ENCODE measurements at places on chromosomes 5 and 9.

DNA sequence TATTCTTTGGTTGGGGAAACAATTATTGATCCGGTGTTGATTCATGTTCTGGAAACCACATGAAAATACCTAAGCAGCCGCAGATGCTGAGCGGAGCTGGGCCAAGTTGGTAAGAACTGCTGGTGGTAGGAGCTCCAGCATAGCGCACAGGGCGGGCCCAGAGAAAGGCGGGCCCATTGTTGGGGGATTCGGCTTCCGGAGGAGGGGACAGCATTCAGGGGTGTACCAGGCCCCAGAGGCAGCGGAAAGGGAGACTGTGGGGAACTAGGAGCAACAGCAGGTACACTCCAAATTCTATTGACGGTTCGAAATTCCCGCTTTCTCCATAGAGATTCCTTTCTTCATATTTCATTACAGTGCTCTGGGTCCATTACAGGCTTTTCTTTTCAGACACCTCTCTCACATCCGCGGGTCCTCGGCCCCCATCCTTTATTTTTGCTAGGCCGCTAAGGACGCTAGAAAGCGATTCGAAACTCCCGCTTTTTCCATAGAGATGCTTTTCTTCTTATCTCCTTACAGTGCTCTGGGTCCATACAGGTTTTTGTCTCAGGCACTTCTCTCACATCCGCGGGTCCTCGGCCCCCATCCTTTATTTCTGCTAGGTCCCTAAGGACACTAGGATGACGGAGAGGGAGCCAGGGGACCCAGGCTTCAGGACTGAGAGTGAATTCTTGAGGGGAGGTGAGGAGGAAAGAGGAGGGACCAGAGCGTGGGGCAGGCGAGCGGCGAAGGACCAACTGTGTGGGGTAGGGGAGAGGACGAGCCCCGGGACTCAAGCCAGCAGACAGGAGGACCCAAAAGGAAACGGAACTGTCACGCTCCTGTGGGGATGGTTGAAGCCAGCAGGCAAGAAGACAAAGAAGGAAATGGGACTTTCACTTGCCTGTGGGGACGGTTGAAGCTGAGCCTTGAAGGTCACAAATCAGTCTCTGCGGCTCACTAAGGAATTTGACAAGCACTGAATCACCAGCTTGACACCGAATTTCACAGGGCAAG lies at the start of gene CCDC152:
Gene CCDC152 (plus strand): TSS at position 213 of the 996 bp plus-strand sequence. CDS start 2,304 bp downstream, outside the sequence.
- DNase-seq = no peak

- DNase-seq = no peak
These were observed 2.4 kb upstream of the OMD start for GRCh38 chr9:92426501-92427145.

- no peak for DNase-seq
These were observed 121.6 kb downstream of the OXCT1 start for GRCh38 chr5:41748631-41749030.

- DNase-seq = peak; percentile 50
These were observed 1.2 kb downstream of the USP20 start for GRCh38 chr9:129836311-129837007.

DNA sequence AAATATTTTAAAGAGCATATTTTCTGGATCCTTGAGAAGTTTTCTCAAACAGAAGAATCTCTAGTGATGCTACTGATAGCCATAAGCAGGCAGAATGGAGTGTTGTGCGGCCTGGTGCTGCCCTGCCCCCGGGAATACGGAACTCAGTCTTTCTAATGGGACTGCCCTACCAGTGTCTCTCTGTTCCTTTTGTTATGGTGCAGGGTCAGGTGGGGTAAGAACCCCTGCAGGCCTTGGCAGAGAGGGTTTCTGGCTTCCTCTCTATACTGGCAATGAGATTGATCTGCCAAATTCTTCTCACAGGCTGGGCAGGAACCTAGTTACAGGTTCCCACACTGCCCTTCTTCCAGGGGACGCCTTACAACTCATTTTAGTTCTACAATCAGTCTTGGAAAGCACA lies 2.6 kb downstream of the IL5 start:
- no peak for DNase-seq

GRCh38 chr5:67880511-67880805 lies 335.1 kb upstream of the PIK3R1 start:
- DNase-seq = no peak

DNA sequence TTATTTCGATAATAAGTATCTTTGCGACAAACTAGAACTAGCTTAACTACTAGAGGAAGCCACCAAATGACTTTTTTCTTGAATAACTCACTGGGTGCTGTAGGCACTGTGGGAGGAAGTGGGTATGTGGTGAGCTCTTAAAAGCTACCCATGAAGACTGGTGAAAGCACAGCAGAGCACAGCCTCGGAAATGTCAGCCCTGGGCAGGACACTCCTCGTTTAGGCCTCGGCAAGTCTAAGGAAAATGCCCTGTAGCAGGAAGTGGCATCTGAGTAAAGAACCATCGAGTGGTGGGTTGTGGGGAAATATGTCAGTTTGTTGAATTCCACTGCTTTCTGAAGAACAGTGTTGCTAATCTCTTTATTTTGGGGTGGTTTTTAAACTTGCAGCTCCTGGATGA lies 44.0 kb upstream of the NCS1 start:
- DNase-seq = peak; percentile 78

DNA sequence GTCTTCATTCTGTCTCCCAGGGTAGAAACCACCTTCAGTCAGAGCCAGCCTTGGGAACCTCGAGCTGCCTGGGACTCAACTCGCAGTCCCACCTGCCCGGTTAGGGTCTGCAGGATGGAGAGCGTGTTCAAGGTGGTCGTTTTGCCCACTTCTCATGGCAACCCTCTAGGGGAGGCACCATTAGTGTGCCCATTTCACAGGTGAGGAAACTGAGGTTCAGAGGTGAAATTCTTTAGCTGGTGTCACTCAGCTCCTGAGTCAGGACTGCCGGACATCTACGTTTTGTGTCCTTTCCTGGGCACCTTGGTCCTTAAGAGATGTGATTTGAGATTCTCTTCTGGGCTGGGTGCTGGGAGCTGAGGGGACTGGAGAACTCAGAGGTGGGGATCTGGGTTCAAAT lies 30.0 kb downstream of the DAB2IP start:
- DNase-seq = no peak

GRCh38 chr9:112396416-112396815 lies 16.5 kb downstream of the HSDL2 start:
- no peak for DNase-seq

GRCh38 chr5:28748446-28748845 lies 1710.1 kb upstream of the CDH9 start:
- no peak for DNase-seq

DNA sequence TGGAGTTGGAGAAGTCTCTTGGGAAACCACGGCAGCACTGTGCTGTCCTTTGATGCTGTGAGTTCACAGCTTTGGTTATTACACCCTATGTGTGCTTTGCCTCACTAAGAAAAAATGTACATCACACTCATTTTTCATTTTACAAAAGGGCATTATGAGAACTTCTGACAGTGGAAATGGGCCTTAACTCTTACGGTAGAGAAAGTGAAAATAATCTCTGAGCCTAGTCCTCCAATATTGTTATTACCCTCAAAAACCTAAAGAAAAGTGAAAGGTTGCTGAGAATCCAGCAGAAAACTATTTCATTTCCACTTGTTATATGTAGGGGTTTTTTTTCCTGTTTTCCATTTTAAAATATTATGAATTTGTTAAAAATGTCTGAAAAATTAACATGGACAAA lies 8.2 kb upstream of the OR13D1 start:
- no peak for DNase-seq

DNA sequence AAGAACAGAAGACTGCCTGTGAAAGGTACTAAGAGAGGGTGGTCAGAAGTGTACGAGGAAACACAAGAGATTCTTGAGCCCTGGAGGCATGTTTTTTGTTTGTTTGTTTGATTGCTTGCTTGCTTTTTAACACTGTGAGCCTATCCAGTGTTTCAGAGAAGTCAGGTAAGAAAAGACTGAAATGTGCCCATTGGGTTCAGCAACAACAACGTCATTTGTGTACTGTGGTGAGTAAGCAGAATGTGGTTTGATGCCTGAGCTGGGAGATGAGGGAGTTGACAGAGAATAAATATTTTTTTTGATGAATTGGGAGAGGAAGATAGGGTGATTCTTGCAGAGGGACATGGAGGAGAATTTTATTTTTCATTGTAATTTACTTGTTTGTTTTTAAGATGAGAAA lies 73.1 kb downstream of the RPS23 start:
- no peak for DNase-seq

DNA sequence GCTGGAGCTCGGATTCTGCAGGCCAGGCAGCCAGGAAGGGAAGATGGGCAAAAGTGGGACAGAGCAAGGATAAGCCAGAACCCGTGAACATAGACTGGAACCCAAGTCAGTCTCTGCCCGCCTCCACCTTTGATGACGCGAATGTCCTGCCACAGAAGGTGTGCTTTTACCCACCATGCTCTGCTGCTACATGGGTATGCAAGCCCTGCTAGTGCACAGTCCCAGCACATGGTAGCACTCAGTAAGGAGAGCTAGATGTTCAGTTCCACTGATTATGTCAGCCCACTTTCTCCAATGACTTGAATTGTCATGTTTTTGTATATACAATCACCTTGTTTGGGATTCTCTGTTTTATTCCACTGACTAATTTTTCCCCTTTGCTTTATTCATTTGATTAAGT lies 11.4 kb upstream of the CD72 start:
- DNase-seq = no peak

- no peak for DNase-seq
These were observed 3.0 kb upstream of the RPL26L1 start for GRCh38 chr5:172956228-172956627.

All from bone marrow (tissue), 2 donors.